ENCODE measurements at places on chromosomes 16 and 17.

- ATAC-seq = no peak
These were observed 58.9 kb upstream of the LRRC37A3 start for GRCh38 chr17:64978138-64978537.

- no peak for ATAC-seq
These were observed at the start of gene ABCA10 for GRCh38 chr17:69228576-69228975. Gene ABCA10 (minus strand): TSS chr17:69228824. CDS start chr17:69225358, 3,466 bp downstream.

DNA sequence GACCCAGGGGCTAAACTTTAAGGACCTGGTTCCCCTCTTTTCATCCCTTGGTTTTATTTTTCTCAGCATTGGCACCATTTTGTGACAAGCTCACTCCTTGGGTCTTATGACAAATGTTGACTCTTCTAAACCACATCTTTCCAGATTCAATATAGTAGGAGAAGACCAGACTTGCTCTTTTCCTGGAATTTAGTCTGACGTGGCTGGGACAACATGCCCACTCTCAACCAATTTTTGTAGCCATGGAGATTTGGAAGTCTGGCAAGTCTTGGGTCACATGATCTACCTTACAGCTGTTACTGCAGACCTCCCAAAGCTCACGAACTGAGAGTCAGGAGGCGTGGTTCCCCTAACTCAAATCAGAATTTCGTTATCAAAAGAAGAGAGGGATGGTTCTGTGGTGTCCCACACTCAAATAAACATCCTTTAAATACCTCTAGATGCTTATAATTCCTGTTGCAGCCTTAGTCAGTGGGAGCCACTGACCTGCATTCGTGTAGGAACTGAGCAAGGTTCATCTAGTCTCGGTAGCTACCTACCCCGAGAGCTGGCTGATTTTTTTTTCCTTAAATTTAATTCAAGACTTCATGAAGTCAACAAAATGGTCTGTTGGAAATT, 683.5 kb downstream of the MAF start:
- ATAC-seq = no peak

DNA sequence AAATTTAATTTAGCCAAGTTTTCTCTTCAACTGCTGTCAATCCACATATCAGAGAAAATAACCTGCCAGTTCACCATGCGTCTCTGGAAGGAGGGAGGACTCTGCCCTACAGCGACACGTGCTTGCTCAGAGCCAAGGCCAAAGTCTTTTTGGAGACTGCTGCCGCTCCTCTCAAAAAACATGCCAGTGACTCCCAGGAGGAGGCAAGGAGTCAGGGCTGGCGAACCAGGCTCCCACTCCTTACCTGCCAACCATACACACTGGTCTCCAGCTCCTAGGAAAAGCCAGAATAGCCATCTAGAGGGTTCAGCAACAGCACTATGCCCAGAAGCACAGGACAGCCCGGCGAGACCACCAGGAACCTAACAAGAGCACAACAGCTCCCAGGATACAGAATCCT, 73.0 kb downstream of the ANKRD11 start:
- no peak for ATAC-seq

GRCh38 chr16:21986692-21987246, 14.1 kb downstream of the PDZD9 start:
- ATAC-seq = no peak

GRCh38 chr16:2715966-2716885, 3.8 kb downstream of the PRSS27 start:
- ATAC-seq = no peak

- no peak for ATAC-seq
These were observed 21.1 kb downstream of the GINS3 start for GRCh38 chr16:58413359-58413758.

GRCh38 chr17:59829217-59830006, 63.3 kb downstream of the TUBD1 start:
- peak; percentile 93 for ATAC-seq

DNA sequence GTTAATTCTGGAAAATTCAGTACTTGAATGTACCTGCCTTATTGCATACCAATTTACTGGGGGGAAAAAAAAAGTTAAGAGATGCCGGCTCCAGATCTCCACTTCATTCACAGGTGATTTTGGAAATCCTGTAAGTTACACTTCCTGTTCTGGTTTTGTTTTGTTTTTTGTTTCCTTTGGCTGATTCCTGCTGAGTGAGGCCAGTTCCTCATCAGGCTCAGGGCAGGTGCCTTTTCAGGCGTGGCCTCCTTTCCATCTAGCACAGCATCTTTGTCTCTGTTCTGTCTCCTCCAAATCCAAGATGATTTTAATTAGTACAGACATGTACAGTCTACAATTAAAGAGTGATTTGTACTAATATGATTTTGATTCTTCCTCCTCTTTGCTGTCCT, 19.2 kb downstream of the CYB561 start:
- no peak for ATAC-seq

DNA sequence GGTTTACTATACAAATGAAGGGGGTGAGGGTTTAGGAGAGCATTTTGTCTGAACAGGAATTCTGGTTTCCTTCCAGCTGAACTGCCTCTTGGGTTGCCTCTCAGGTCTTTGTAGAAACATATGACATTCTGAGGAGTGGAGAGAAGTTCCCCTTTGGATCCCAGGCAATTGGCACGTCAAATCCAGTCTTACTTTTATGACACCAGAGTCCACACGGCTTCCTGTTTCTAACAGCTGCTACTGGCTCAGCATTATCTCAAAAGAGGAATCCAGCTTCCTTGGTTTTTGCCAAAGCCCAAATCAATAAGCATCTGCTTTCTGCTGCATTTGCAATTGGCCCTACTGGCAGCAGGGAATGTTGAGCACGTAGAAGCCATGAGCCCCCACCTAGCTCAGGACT, 97.6 kb upstream of the FAM20A start:
- ATAC-seq = no peak

GRCh38 chr16:85777583-85778310, 21.6 kb downstream of the EMC8 start:
- ATAC-seq = no peak

DNA sequence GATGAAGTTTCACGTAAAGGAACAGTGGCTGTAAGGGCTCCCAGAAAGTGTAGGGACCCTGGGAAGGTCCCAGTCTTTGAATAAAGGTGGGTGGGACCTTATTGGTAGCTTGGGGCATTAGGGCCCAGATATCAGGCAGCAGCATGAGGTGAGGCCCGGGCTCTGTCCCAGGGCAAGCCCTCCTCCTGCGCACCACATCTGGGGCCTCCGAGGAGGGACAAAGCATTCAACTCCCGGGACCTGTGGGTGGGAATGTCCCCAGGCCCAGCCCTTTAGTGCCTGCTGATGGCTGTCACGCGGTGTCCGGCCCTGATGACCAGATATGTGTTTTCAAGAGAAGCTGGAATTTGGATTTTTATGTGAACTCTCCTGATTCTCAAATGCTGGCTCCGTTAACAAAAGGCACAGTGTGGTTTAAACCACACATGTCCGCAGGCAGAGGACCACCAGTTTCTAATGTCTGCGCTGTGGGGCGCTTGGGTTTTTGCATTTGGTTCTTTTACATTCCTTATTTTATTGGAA, 30.4 kb downstream of the RAI1 start:
- ATAC-seq = no peak

DNA sequence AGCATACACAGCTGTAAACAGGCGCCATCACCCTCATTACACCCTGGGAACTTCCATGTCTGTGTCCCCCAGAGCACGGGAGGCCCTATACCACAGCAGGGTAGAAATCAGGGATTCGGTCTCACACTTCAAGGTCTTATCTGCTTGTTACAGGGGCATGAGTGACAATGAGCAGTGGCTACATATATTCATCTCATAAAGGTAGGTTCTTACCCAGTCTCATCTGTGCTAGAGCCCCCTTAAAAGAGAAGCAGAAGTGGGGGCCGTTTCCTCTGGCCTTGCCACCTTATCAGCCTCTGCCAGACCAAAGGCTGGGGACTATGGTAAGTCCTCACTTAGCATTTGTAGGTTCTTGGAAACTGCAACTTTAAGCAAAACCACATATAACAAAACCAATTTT, 46.5 kb downstream of the IRX5 start:
- no peak for ATAC-seq

GRCh38 chr17:36829676-36830075, 107.6 kb upstream of the LHX1 start:
- ATAC-seq = no peak

GRCh38 chr17:16908273-16908672, 63.6 kb downstream of the TNFRSF13B start:
- no peak for ATAC-seq

DNA sequence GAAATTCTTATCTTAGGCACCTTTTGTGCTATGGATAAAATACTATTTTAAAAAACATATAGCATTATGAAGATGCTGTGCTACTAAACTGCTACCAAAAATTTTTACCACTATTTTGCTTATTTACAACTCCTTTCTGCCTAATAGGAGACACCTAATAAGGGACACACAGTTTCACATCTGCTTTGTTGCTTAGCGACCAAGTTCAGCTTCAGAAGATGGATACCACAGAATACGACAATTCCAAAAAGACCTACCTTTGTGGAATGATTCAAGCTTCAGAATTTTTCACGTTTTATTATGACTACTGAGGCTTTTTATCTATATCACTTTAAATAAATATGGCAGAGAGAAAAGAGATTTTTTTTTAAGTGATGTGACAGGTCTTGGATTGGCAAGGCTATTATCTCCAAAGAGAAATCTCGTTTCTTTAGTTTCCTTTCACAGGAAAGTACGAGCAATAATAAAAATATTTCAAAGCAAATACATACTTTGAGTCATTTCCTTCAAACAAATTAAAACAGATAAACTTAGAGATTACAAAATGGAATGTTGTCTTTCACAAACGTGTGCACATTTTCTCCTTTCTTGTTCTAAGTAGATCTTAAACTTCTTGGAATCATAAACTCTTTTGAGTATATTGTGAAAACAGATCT, 35.4 kb downstream of the SPAG9 start:
- ATAC-seq = no peak
